Calu3 (cell line): ENCODE measurements at places on chromosomes 2 and 18. TPM values are rescaled to one million over a fixed set of nuclear protein-coding genes. Genes with fewer than 3 reads are reported as not detected.

Gene GCA
- 51.2 and 57.5 TPM in 2 replicates for total RNA-seq

Gene SERPINB4
- 0.76 TPM in 1 of 2 replicates, not detected in the other for total RNA-seq

Gene PAX8
- 12.2 and 14.5 TPM in 2 replicates for total RNA-seq

Gene ICOS
- not detected in 2 replicates for total RNA-seq

Gene RFX8
- total RNA-seq = not detected in 2 replicates

Gene PLEK
- not detected in 2 replicates for total RNA-seq

Gene SCN2A
- 0.07 and 0.19 TPM in 2 replicates for total RNA-seq

Gene MC5R
- total RNA-seq = not detected in 2 replicates

Gene SDC1
- total RNA-seq = 118 and 136 TPM in 2 replicates

Gene BIRC6
- total RNA-seq = 84.2 and 91.0 TPM in 2 replicates

Gene EHBP1
- 82.9 and 89.2 TPM in 2 replicates for total RNA-seq

Gene MALL
- 51.5 and 72.6 TPM in 2 replicates for total RNA-seq

Gene HOXD3
- total RNA-seq = not detected in 2 replicates

Gene PPP4R3B
- total RNA-seq = 49.2 and 59.1 TPM in 2 replicates

Gene CYRIA
- total RNA-seq = 0.19 and 0.22 TPM in 2 replicates

Gene CTAGE1
- not detected in 2 replicates for total RNA-seq

Gene IL36RN
- 0.12 and 0.22 TPM in 2 replicates for total RNA-seq

Gene AMER3
- not detected in 2 replicates for total RNA-seq

Gene C2orf80
- not detected in 2 replicates for total RNA-seq

Gene ONECUT2
- 182 and 209 TPM in 2 replicates for total RNA-seq

Gene GATA6
- total RNA-seq = 54.6 and 58.4 TPM in 2 replicates

Gene ADRA2B
- total RNA-seq = 0.22 TPM in 1 of 2 replicates, not detected in the other

Gene VAMP5
- 10.0 and 10.1 TPM in 2 replicates for total RNA-seq
